DMS79 (cell line): ENCODE measurements at places on chromosomes 4 and X.

DNA sequence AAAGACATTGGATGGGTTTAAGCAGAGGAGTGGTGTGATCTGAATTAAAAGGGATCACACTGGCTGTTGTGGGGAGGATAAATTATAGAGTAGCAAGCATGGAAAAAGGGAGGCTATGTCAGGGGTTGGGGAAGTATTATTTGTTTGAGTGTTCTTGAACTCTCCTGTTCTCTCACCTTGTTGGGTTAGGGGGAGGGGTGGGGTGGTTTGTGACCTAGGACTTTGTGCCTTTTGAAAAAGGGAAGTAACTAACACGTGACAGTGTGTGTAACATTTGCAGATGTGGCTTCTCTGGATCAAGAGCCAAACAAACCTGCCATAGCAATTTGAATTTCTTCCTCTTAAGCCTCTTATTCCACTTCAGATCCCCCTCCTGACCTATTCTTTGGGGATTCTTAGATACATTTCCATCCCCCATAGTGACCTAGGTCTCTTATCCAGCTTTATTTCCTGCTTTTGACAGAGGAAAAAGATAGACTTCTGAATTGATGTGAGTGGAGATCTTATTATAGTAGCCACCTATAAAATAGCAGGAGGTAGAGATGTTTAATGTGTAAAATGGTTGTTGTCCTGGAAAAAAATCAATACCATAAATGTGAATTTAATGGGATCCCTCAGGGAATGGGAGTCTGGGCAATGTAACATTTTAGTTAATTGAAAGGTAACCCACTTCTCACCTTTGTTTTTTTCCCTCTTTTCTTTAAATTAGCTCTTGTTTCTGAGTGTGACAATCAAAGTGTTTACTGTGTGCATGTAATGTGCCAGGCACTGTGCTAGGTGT lies 120.4 kb downstream of the CT47B1 start:
- DNase-seq = no peak

DNA sequence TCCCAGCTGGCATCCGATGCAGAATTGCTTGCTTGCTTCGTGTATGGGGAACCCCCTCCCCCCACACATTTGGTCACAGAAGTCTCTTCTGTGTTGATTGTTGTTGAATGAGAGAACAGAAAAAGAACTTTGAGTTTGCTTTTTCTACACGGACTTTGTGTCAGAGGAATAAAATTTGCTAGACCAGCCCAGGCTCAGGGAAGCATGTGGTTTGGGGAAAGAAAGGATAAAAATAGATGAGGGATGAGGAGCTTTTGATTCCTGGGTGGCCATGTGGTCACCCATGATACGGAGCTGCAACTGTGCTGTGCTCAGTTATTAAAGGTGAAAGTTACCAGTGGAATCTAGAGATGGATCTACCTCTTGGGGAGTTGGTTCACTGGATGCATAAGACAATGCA lies 34.2 kb upstream of the ESX1 start:
- no peak for DNase-seq

GRCh38 chr4:101283434-101283833 lies 63.9 kb downstream of the PPP3CA start:
- no peak for DNase-seq

GRCh38 chr4:48067536-48067935 lies 51.0 kb downstream of the NIPAL1 start:
- DNase-seq = no peak

GRCh38 chr4:2402048-2402842 lies 16.2 kb downstream of the ZFYVE28 start:
- peak; percentile 9 for DNase-seq

GRCh38 chrX:132563976-132564375 lies 75.1 kb upstream of the MBNL3 start:
- DNase-seq = no peak

GRCh38 chrX:46777971-46778810 lies 19.3 kb upstream of the SLC9A7 start:
- no peak for DNase-seq

- DNase-seq = no peak
Measured at GRCh38 chrX:139126493-139126892, 404.0 kb upstream of the F9 start.

- no peak for DNase-seq
Measured at GRCh38 chrX:19688426-19688825, 173.1 kb upstream of the MAP3K15 start.

GRCh38 chr4:41369680-41370079 lies 113.0 kb downstream of the UCHL1 start:
- DNase-seq = no peak

- no peak for DNase-seq
Measured at GRCh38 chrX:110877326-110877725, 81.7 kb upstream of the CHRDL1 start.

- no peak for DNase-seq
Measured at GRCh38 chr4:82618103-82618720, 56.4 kb upstream of the TMEM150C start.

DNA sequence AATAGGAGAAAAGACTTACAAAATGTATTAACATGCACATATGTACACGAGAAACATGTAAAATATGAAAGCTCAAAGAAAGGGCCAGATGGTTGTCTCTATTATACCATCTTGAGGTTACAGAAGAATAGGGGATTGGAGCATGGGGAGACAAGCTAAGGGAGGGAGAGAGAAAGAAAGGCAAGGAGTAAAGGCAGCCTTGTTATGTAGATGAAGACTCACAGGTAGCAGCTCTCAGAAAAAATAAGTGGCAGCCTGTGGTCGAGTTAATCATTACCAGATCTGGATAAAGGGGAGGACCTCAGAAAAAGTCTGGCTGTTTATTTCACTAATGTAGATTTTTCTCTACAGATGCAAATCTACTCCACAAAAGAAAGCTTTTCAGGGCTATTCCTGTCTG lies 26.6 kb upstream of the PPP1R2C start:
- no peak for DNase-seq

GRCh38 chr4:55483315-55483714 lies 63.4 kb downstream of the CLOCK start:
- DNase-seq = no peak

GRCh38 chrX:42837101-42837726 lies 59.3 kb upstream of the PPP1R2C start:
- no peak for DNase-seq

- no peak for DNase-seq
Measured at GRCh38 chr4:113086172-113086695, 36.8 kb downstream of the ANK2 start.

DNA sequence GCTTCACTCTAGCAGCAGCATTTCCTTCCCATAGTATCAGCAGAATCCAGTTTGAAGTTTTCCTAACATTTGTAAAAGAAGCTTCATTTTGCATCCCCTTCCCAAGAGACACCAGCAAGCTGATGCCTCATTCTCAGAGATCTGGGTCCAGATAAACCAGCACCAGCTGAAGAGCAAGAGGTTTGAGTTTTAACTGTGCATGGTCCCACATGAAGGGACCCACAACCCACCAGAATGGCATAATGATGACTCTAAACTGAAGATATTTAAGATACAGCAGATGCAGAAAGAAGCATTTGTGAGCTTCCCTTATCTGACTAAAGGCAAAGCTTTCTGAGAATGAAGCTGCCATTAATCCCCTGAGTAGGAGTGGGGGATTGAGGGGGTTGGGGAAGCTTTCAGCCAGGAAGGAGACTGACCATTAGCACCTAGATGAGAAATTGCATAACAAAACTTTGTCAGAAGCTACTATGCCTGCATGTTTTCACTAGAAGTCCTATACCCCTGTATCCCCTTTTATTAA lies 18.6 kb downstream of the NUDT6 start:
- DNase-seq = no peak

GRCh38 chr4:173990126-173990868 lies 293.2 kb downstream of the FBXO8 start:
- no peak for DNase-seq

GRCh38 chrX:132217203-132218073 lies 1.8 kb downstream of the RAP2C start:
- no peak for DNase-seq

- DNase-seq = no peak
Measured at GRCh38 chr4:41839916-41840854, 91.7 kb upstream of the PHOX2B start.

GRCh38 chr4:8238036-8238511 lies 31.5 kb upstream of the HTRA3 start:
- DNase-seq = no peak

DNA sequence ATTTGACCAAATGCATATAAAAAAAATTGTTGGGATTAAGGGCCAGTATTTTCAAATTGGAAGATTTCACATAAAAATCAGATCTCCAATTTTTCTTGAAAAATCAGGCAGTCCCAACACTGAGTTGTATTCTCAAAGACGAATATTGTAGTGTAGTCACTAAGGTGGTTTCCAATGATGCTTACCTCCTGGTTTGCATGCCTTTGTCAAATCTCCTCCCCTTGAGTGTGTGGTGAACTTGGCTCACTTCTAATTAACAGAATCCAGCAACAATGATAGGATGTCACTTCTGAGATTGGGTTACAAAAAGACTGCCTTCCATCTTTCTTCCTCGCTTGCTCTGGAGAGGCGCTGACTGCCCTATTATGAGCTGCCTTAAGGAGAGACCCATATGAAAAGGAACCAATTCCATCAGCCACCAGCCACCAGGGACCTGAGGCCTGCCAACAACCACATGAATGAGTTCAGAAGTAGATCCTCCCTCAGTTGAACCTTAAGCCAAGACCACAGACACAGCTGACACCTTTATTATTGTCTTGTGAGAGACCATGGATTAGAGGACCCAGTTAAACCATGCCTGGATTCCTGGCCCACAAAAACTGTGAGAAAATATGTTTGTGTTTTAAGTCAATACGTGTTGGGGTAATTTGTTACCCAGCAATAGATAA lies 31.2 kb upstream of the TSPAN5 start:
- DNase-seq = no peak

GRCh38 chr4:40337051-40337450 lies 1.9 kb downstream of the CHRNA9 start:
- DNase-seq = no peak

GRCh38 chr4:68877555-68877954 lies 61.8 kb downstream of the UGT2B10 start:
- DNase-seq = no peak

- no peak for DNase-seq
Measured at GRCh38 chr4:98994474-98995182, 893 bp upstream of the METAP1 start.

DNA sequence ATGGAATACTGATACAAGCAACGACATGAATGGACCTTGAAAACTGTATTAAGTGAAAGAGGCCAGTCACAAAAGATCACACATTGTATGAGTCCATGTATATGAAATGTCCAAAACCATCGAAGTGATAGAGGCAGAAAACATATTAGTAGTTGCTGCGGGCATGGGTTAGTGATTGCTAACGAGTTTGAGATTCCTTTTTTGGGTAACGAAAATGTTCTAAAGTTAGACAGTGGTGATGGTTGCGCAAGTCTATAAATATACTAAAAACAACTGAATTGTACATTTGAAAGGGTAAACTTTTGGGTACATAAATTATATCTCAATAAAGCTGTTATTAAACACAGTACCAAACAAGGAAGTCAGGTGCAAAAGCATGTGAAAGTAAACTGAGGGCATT lies 234.5 kb downstream of the FBXW7 start:
- DNase-seq = no peak

- DNase-seq = no peak
Measured at GRCh38 chr4:83197555-83198235, 83.2 kb upstream of the PLAC8 start.

- no peak for DNase-seq
Measured at GRCh38 chrX:132214518-132214917, 4.7 kb downstream of the RAP2C start.

DNA sequence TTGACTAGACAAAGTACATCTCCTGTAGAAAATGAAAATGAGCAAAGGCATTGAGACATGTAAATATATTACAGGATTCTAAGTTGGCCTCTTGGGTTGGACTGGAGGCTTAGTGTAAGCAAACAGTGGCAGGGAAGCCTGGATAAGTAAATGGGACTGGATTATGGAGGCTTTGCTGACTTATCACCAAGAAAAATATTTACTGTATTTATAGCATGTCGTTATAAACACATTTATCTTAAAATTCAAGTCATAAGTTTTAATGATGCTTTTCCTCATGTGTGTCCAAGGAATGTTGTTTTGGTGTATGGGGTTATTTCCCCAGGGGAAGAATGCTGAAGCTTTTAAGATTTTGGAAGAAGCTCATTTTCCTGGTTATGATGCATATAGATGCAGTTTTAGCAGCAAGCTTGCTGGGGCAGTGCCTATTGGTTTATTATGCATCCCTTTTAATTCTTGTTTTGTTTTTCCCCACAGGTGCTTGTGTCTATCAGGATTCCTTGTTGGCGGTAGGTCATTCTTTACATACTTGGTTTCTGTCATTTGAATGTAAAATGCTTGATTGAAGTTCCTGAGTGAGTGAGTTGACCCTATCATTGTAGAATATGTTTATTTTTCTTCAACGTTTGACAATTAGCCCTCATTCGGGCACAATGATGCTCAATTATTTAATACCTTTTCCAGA lies 8.5 kb downstream of the FRAS1 start:
- DNase-seq = no peak

DNA sequence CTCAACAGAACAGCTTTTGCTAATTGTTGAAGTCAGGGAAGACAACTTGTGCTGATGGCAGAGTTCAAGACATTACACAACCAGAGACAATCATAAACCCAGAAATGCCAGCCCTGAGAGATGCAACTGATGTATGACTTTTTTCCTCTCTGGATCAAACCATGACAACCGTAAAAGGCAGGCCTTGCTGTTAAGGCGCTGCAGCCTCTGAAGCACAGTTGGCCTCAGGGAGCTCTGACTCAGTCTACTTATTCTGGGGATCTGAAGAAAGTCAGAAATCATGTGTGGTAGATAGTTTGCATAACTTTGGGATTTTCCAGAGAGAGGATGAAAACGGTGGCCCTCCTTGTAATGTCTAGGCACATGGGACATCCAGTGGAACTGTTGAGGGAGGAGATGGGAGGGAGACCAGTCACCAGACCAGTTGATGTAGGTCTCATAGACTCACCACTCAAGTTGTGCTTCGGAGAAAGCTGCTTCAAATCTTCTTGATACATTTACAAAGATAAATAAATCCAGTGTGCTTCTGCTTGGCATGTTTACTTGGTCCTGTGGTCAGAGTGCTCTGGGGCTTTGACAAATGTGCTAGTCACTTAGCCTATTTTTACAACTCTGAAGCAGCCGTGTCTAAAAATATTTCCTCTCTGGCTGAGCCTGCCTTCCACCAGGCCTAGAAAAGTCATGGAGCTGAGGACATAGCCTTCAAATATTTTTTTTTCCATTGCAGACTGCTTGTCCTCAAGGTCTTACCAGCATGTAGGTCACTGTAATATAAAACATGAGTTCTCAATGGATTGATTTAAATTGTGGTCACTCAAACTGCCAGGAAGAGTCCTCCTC lies 7.5 kb downstream of the HADH start:
- no peak for DNase-seq

DNA sequence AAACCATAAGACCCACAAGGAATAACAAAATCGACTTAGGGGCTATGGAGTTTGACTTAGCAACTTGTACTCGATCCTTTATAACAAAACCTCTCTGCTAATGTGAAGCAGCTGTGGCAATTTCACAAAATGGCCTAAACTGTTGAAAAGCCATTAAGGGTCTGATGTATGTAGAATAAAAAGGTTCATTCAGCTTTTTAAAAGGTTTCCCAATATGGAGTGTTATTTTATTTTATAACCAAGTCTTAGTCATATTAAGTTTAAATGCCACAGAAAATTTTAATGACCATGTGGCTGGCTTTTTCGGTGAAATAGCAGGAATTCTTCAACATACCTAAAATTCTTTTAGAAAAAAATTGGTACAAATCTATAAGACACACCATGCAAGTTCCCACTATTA lies 291.8 kb upstream of the HAND2 start:
- DNase-seq = no peak

GRCh38 chrX:68665502-68665901 lies 18.0 kb downstream of the STARD8 start:
- no peak for DNase-seq
